Tibial artery (tissue), 4 donors: ENCODE measurements at places on chromosomes 7 and 10.
A peak's percentile ranks its signal among the peaks of the same experiment; 100 is the strongest.

DNA sequence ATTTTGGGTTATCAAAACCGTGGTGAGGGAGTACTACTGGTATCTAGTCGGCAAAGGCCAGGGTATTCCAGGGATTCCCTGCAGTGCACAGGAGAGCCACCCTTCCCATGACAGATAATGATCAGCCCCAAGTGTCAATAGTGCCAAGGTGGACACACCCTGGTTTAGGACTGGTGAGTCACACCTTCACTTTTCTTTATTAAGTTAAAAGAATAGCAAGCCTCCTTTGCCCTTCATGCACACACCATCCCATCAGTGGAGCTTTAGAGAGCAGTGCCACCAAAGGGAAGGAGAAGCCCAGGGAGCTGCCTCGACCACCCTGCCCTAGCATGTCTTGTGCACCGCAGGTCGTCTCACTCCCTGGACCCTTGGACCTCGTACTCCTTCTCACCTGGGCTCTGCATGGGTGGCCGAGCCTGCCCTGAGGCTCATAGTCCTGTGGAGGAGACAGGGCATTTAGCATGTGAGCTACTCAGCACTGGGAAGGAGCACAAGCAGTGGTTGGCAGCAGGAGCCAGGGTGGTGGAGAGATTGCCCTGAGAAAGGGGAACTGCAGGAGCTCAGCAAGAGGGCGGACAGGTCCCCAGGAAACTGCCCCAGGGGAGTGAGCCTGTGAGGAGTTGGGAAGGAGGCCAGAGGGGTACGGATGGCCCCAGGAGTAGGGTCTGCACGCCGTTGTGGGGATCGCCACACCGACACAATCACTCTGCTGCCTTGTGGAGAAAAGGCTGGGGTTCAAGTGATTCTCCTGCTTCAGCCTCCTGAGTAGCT lies 17.4 kb downstream of the UBE2D4 start:
- no peak for DNase-seq

DNA sequence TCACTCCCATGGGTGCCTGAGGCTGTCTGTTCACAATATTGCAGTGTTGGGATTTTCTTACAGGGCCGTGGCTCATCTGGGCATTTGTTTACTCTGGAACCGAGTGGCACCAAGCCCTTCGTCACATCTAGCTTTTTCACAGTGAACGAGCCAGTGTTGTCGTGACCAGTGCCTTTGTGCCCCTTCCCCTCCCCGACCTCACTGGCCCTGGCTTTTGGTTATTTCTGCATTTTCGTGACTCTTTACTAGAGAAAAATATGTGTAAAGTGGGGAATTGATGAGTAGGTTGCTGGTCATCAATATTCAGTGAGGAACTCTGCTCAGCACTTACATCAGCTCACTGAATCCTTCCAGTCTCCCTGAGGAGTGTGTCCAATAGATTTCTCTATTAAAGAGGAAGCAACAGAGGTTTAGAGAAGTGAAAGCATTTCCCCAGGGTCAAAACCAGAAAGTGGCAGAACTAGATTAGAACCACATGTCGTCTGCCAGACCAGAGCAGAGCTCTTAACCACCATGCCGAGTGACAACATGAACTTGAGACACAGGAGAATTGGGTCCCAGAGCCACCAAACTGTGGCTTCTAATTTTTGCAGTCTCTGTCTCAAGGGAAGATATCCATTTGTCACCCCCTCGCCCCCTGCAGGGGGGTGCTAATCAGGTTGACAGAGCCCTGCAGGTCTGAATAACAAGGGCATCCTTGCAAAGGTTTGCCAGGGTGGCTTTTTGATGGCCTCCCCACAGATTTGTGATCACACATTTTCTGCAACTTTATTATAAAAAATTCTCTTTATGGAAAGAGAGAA lies 125.3 kb downstream of the CHN2 start:
- DNase-seq: no peak

DNA sequence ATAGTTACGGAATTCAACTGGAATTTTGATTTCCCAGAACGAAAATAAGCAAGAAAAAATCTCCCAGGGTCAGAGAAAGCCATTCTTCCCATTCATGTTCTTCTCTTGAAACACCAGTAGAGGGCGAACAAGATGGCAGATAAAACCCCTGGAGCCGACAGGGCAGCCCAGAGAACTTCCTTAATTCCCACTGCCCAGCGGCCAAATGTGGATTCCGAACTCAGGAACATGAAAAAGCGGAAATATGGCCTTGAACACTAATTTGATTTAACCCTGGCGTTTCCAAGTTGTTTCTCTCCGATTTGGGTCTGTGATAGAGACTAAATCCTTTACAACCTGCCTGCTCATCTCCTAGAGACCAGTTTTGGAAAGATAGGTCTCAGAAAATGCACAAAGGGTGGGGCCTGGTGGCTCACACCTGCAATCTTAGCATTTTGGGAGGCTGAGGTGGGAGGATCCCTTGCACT lies 100.7 kb upstream of the WAC start:
- DNase-seq: peak; percentile 70

DNA sequence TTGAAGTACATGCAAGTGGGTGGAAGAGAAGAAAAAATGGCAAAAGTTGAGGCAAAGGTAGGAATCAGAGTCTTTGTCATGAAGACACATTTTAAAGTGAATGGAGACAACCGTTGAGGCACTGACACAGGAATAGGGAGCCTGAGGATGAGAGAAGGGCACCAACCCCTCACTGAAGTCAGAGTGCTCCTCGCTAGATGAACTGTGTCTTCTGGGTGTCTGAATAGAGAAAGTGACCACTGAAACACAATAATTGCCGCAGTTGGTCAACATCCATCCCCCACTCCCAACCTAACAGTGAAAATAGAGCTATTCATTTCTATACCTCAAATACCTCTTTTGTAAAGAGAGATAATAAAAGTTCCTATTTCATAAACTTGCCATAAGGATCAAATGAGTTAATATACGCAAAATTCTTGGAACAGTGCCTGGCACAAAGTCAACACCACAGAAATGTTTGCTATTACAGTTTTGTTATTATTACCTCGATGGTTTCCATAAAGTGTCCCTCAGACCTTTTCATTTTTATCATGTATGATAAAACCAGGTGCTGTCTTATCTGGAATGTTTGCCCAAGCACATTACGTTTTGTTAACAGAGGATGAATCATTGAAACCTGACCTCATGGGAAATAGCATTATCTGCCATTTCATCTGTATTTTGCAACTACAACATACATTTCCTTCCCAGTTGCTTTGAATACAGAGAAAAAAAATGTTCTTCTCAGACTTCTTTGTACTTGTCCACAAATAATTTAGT lies 61.8 kb upstream of the SP4 start:
- no peak for DNase-seq

DNA sequence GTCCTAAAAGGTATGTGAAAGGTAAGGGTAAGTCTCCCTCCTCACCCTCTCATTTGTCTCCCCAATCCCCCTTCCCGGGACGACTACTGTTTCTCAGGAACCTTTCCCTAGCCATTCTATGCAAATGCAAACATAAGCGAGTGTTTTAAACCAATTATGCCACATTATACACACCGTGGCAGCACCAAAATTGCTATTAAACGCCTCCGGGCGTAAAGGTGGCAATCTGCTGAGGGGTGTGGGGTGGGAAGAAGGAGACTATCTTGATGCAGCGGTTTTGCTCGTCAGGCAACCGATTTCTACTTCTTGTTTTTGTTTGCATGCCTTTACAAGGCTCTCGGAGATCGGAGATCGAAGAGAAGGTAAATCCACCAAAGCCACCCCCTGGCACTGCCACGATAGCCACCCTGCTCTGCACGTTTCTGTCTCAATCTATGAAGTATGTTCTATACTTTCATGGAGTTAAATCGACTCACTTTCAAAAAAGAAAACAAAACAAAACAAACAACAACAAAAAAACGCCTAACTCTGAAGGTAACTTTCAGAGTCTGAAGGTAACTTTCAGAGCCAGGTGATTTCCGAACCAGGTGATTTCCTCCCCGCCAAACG lies 46.0 kb upstream of the CDK1 start:
- DNase-seq: no peak

- DNase-seq: no peak
Measured at GRCh38 chr10:132011024-132011423, 29.3 kb upstream of the BNIP3 start.

DNA sequence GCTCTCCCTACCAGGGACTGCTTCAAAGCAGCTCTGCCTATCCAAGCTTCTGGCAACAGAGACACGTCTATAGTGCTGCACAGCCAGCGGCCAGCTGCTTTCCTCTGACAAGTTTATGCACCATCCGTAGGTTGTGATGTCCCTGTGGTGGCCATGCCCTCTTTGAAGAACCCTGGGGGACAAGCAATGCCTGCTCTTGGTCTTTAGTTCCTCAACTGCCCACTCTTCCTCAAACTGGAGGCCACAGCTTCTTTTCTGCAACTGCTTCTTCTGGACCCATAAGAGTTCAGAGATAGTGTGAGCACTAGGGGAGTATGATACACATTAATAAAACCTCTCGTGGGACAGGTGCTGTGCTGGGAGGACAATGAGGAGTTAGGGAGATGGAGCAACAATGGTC lies 164.9 kb downstream of the ELMO1 start:
- DNase-seq: no peak

- DNase-seq: no peak
Measured at GRCh38 chr10:96910488-96911395, 78.6 kb downstream of the LCOR start.

DNA sequence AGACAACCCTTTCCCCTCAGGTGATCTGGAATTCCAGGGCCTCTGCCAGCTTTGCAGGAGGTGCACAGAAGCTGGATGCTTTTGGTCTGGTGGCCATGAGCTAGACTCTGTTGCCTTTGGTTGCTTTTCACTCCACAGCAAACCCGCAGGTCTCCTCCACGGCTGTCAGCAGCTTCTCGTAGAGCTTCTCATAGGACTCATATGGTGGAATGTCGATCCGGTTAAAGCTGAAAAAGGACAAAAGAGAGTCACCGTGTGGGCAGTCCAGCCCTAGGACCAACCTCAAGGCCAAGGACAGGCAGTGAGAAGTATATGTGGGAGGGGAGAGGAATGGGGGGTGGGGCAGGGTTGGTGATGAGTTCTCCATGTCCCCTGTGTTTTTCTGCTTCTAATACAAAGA lies 113.5 kb downstream of the SMURF1 start:
- DNase-seq: peak; percentile 65

GRCh38 chr10:123213192-123213591 lies 59.0 kb downstream of the BUB3 start:
- no peak for DNase-seq

DNA sequence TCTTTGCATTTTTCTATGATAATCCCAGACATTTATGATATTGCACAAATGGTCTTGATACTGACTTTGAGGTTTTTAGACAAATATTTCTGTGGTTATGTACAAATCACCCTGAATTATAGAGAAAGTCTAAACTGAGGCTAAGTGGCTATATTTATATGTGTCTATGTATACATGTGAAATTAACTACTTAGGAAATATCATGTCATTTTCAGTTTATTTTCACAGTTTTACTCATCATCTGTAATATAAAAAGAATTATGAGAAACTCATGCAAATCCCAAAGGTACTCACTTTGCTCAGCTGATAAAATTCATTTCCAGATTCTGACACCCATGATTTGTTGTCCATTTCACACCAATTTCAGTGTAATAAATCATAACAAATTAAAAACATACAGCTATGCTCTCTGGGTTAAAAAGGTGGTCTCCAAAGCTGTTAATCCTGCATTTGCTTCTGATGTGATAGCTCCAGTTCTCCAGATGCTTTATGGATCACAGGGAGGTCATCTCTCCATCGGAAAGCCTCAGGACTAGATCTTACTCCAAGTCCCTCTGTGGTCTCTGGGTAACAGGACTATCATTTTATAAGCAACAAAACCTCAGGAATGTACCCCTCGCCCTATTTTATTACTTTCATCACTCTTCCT lies 673.9 kb downstream of the PARD3 start:
- DNase-seq: no peak

DNA sequence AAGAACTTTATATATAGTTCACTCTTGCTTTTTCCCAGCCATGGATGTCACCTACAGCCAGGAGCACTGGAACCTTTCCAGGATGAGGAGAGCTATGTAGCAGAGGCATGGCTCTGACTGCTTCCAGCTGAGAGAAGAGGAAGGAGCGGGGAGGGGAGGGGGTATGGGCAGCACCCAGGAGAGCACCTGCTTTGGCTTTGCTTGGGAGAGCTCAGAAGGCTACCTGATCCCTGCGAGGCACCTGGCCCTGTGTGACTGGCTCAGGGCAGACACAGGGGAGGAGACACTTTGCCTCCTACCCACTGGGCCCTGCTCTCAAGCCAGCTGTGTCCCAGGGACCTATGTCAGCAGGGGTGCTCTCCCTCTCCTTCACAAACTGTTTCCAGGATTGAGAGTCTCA lies 67.1 kb downstream of the HK1 start:
- DNase-seq: no peak

DNA sequence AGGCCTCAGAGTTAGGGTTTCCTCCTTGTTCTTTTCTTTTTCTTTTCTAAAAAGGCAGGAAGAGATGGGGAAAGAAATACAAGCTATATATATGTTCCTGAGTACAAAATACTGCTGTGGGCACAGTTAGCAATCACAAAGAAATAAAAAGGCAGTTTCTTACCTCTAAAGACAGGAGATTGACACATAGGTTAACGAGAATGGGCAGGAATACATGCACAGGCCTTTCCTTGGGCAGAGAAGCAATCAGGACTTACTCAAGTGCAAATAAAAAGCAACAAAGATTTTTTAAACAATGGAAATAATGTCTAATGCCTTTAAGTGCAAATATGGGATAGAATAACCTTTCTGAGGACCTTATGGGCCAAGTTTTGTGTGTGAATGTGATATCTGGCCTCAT lies 119.5 kb upstream of the AGK start:
- no peak for DNase-seq

GRCh38 chr7:115731796-115732471 lies 298.6 kb downstream of the TFEC start:
- DNase-seq: no peak

DNA sequence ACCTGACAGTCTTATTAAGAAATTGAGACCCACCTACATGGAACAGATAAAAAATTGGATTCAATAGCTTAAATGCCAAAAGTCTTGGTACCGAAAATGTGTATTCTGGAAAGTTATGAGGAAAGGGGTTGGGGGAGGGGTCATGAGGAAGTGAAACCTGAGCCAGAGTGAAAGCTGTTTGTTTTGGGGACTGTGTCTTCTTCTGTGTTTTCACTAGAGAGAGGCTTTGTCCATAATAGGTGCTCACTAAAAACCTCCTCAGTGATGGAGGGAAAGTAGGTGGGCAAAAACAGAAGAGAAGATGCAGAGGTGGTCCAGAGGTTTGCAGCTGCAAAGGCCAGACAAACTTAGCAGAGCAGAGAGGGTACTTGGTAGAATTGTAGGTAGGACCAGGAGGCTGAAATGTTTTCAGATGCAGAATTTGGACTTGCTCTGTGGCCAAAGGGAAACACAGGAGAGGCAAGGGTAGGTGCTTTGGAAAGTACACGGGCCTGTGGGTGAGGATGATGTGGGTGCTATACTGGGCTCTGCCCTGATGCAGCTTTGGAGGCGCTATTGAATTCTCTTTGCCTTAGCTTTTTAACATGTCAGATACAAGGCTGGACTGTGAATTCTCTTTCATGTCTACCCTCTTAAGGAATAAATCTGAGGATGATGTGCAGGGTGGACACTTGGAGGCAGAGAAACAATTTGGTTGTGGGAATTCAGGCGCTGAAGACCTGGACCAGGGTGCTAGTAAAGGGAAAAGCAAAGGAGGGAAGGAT lies 254.6 kb downstream of the PTEN start:
- DNase-seq: no peak

GRCh38 chr7:27134392-27134791 lies 3.8 kb upstream of the HOXA4 start:
- DNase-seq: peak; percentile 65
